Dermis microvascular lymphatic vessel endothelial cell (primary cell): ENCODE measurements at places on chromosomes 4 and X. TPM values are rescaled to one million over a fixed set of nuclear protein-coding genes. Genes with fewer than 3 reads are reported as not detected.

DNA sequence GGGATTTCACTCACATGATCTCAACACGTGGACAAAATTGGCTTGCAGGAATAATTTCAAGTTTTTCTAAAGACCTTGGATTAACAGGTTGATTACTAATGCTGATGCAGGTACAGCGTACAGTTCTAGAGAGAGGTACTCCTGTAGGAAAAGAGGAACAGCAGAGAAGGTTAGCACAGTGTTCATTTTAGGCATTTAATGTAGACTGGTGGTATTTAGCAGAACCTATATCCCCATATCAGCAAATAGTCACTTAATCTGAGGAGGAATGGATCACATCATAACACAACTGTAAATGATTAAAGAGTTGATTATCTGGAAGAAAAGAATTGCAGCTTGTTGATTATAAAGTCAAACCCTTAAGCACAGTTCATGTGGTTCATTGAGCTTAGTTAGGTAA, 620 bp downstream of the CXCL10 start:
- DNase-seq: no peak

DNA sequence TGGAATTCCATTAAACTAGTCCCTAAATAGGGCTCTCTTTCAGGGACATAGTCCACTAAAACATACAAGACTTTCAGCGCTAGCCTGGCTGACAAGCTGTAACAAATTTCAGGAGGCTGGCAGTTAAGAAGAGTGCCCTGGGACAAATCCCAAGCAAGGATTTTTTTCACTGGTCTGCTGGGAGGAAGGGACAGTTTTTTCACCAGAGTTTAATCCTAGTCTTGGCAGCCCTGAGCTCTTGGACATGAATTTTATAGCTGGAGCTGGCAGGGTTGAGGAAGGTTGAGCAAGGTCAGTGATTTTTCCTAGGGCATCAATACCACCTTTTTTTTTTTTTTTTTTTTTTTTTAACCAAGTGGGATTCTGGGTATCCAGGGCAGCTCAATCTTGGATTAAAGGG, 184.4 kb downstream of the SH2D1A start:
- DNase-seq: no peak

GRCh38 chrX:47629419-47630200, at the start of gene CFP:
Gene CFP (minus strand): TSS chrX:47629930. CDS start chrX:47629844, 86 bp downstream.
- DNase-seq: no peak

- DNase-seq: no peak
Measured at GRCh38 chr4:6440506-6441201, 31.8 kb downstream of the PPP2R2C start.

The AKAP4 gene
- total RNA-seq: not detected in 2 replicates

The ENAM gene
- not detected in 2 replicates for total RNA-seq

DNA sequence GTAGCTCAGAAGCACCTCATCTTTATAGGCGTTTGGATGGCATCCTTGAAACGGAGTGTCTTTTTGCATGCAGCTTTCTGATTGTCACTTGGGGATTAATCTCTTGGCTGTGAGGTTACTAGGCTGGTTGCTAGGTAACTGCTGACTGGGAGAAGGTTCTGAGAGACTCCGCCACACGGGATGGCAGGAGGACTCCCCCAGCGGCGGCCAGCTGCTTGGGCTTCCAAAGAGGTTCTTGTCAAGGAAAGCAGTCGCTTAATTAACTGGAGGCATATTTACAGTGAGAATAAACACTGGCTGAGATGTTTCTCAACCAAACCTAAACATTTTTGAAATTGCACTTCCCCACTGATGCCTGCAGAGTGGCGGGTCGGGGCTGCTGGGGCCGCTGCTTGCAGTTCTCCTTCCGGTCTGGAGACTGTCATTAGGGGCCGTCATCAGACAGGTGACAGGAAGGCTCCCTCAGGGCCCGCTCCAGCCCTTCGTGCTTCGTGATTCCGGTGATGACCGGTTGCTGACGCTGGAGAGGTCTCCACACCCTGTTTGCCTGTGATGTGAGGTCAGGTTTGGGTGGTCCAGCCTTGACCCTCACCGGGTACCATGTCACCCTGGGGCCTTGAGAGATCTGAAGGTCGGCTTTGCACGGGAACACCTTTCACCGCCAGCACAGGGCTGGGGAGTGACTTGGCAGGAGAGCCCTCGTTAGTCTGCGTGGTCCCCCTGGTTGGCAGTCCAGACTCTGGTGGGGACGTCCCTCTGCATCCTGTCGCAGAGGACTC, 9.1 kb downstream of the NSG1 start:
- no peak for DNase-seq

DNA sequence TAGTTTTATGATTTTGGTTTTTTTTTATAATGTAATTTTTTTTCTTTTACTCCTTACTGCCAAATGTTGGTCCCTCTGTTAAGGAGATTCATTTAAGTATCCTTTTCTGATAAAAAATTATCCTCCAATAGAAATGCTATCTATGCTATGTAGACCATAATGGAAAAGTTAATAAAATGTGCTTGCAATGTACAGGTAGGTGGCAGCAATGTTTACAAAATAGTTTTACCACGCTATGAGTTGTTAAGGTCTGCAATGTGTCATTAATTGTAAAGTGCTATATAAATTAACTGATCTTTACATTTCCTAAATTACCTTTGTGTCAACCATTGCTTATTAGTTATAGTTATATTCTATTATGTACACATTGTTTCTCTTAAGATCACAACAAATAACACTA, 3.8 kb upstream of the CENPC start:
- no peak for DNase-seq

- peak; percentile 82 for DNase-seq
Measured at GRCh38 chr4:128386761-128387599, 99.4 kb upstream of the PGRMC2 start.

The KIF4A gene
- total RNA-seq: 4.3 and 9.5 TPM in 2 replicates

- peak; percentile 27 for DNase-seq
Measured at GRCh38 chr4:13543839-13544605, at the start of gene NKX3-2. Gene NKX3-2 (minus strand): TSS chr4:13544508. CDS start chr4:13544414, 94 bp downstream.

The NUP62CL gene
- 0.13 TPM in 1 of 2 replicates, not detected in the other for total RNA-seq

GRCh38 chr4:84481077-84481859, 17.8 kb downstream of the NKX6-1 start:
- DNase-seq: no peak

DNA sequence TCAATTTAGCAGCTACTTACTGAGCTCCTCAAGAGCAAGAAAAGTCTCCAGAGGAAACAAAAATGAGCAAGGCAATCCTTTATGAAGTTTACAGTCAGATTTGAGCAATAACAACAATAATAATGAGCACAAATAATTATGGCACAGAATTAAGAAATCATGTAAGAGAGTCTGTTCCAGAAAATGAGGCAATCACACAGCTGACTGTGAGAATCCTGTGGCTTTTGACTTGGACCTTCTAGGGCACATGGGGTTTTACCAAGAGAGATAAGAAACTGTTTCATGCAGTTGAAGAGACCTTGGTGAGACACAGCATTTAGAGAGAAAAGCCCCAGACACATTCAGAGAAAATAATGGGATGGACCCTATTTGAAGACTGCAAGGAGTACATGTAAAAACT, 362.6 kb upstream of the MAGEB2 start:
- no peak for DNase-seq
